Effector memory CD8-positive, alpha-beta T cell (primary cell): ENCODE measurements at places on chromosomes 7 and 10.

- no peaks in the 10 kb centered on the region for H3K36me3 ChIP-seq
- no peak overlapping the region for H3K27ac ChIP-seq
- H3K4me3 ChIP-seq = no peak overlapping the region
- peaks cover 6% of the 10 kb centered on the region for H3K27me3 ChIP-seq
- H3K4me1 ChIP-seq = no peaks in the 10 kb centered on the region
- DNase-seq = peak; percentile 12
Measured at GRCh38 chr7:131859147-131859821, 302.9 kb upstream of the PODXL start.

- no peak overlapping the region for H3K27ac ChIP-seq
- no peaks in the 10 kb centered on the region for H3K27me3 ChIP-seq
- no peak for DNase-seq
- no peaks in the 10 kb centered on the region for H3K4me1 ChIP-seq
- no peaks in the 10 kb centered on the region for H3K36me3 ChIP-seq
Measured at GRCh38 chr10:26981232-26981824, 119.0 kb downstream of the ANKRD26 start.

DNA sequence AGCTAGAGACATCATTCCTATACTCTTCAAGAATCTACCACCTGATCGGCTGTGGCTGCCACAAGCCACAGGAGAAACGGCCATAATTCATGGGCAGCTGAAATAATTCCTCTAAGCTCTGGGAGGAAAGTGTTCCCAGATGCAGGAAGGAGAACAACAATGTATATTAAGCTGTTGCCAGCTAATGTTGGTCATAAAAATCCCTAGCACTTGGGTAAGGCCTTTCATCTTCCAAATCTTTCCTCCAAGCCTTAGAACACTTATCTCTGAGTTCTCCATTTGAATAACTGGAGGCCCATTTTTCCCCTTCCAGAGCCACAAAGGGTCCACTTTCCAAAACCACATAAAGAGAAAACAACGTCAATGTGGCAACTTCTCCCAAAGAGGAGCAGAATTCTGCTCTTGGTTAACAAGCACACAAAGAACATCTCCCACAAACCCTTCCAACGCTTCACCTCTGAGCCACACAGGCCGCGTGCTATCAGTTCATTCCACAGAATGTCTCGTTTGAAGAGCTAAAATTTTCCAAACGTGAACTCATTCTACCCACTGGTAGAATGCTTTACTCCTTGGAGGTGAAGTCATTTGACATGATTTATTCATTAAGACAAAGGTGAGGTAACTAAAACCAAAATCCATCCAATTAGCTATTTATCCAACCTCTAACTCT is 11.2 kb downstream of the KCNMA1 start:
- H3K4me3 ChIP-seq = no peak overlapping the region
- no peak overlapping the region for H3K27ac ChIP-seq
- DNase-seq = no peak
- H3K4me1 ChIP-seq = peaks cover 4% of the 10 kb centered on the region

DNA sequence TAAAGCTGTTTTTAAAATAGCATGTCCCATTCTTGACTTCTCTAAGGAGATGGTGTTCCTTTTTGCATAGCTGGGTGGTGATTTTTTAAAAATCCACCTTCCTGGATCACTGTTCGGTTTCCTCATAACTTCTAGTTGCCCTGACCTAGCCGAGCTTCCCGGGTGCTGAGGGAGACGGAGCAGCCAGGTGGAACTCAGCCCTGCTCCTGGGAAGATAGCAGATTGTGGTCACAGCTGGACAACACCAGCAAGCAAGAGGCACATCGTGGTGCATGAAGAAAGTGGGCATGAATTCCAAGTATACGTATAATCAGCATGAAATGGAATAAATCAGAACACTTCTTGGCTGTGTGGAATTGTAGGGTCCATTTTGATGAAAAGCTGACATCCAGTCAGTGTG is 73.5 kb upstream of the RSU1 start:
- peaks cover 5% of the 10 kb centered on the region for H3K36me3 ChIP-seq
- H3K27me3 ChIP-seq = no peaks in the 10 kb centered on the region

DNA sequence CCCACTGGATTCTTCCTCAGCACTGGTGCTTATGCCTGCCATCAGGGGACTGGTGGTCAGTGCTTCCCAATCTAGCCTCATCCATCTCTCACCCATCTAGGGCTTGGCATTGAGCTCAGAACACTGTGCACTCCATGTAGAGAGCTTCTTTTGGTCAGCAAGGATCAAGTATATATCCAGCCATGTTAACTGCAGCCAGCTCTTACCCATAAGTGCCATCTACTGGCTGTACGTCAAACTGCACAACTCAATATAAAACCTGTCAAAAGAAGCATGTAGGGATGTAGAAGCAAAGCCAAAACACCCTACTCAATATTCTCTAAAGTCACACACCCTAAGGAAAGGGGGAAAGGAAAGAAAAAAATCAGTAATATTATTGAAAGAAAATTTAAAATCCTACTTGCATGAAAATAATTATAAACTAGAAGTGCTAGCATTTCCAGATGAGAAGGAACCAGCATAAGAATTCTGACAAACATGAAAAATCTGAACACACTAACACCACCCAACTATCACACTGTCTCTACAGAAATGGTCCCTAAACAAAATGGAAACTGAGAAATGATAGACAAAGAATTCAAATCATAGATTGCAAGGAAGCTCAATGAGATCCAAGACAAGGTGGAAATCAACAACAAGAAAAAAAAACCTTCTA is 531.1 kb upstream of the STEAP1 start:
- no peaks in the 10 kb centered on the region for H3K36me3 ChIP-seq
- H3K4me1 ChIP-seq = no peaks in the 10 kb centered on the region
- no peak overlapping the region for H3K27ac ChIP-seq
- no peak for DNase-seq
- no peaks in the 10 kb centered on the region for H3K27me3 ChIP-seq
- H3K4me3 ChIP-seq = no peak overlapping the region

DNA sequence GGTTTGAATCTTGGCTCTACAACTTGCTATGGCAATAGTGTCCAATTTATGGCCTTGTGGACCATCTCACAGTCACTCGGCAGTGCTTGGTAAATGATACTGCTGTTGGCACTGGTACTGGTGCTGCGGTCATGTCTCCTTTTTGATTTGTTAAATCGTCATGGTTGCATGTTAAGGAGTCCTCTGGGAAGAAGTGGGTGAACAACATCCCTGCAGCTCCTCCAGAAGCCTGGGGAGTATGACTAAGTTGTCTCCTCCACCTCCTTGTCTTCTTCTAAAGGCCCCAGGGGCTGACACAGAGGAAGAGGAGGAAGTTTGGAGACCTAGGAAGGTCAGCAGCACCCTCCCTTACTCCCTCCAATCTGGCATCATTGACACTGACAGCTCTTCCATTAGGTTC is 8.5 kb downstream of the ITPRIP start:
- peaks cover 68% of the 10 kb centered on the region for H3K36me3 ChIP-seq
- H3K27ac ChIP-seq = peak overlapping the region; percentile 95
- H3K4me3 ChIP-seq = peak overlapping the region; percentile 84
- no peak for DNase-seq
- no peaks in the 10 kb centered on the region for H3K27me3 ChIP-seq
